ENCODE measurements at places on chromosomes 4 and X.

- DNase-seq, result no peak
Observed at GRCh38 chr4:158496030-158496741, 25.5 kb upstream of the RXFP1 start.

GRCh38 chr4:33104273-33104672 lies 2384.1 kb downstream of the PCDH7 start:
- peak; percentile 21 for DNase-seq

GRCh38 chr4:142351958-142352357 lies 494.1 kb downstream of the INPP4B start:
- no peak for DNase-seq

DNA sequence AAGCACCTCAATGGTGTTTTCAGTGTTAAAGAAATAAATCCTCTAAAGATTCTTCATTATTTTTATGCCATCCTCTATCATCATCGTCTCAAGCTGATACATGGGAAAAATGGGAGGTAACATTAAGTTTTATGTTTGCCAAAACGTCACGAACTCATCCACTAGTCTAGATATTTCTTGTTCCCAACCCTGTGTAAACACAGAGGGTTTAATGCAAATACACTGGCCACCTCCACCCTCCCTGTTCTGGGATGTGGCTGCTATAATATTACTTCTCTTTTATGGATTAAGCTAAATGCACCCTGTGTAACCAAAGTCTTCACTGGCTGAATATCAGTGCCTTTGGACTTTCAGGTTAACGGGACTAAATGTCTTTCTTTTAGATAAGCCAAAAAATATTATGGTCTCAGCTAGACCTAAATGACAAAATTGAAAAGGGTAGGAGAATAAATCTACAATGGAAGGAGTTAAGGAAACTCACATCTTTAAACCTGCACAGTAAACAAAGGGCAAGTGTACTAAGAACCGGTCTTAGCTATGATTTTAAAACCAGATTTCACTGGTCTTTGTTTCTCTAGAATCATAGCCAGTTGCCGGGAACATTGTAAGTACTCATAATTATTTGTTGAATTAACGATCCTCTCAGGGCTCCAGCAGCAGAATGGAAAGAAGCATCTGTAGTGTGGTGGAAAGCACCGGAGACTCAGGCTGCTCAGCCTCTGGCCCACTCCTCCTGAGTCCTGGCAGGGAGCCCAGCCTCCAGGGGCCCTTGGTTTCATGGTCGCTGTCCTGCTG lies 103.5 kb upstream of the NOCT start:
- no peak for DNase-seq

- peak; percentile 23 for DNase-seq
Observed at GRCh38 chr4:143531380-143531779, 17.9 kb downstream of the SMARCA5 start.

DNA sequence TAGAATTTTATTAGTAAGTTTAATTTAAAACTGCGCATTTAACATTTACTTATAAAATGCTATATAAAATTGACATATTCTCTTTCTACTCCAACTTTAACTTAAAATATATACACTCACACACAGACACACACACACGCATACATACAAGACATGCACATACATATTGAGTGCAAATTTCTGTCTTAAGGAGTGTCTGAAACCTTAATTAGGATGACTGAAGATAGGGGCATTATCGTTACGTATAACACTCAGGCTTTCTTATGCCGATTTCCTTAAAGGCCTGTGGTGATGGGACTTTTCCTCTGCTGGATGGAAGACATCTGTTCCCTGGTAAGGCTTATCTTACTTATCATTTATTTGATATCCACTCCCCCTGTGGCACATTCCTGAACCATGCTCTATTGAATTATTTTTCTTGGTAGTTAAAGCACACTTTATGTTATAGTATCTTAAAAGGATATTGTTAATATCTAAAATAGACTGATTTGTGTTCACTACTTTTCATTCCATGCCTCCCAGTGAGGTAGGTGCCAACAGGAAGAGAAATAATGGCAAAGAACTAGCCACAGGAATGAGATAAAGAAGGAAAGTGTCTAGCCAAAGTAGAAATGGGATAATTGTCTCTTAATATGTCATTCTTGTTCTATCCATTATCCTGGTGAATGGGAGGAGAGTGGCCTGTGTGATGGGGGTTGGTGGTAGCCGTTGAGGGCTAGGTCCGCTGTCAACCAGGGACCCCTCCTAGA lies 92.9 kb upstream of the GPRIN3 start:
- DNase-seq, result no peak

DNA sequence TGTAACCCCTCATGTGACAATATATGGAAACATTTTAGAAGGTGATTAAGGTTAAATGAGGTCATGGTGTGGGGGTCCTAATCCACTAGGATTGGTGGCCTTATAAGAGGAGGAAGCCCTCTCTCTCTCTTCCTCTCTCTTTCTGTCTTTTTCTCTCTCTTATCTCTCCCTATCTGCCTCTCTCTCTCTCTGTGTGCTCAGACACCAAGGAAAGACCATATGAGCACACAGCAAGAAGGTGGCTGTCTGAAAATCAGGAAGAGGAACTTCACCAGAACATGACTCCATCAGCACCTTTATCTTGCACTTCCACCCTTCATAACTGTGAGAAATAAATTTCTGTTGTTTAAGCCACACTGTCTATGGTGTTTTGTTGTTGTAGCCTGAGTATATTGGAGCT lies 1472.2 kb downstream of the PCDH7 start:
- DNase-seq, result no peak

- DNase-seq, result no peak
Observed at GRCh38 chrX:53044995-53045394, 3.6 kb upstream of the GPR173 start.

DNA sequence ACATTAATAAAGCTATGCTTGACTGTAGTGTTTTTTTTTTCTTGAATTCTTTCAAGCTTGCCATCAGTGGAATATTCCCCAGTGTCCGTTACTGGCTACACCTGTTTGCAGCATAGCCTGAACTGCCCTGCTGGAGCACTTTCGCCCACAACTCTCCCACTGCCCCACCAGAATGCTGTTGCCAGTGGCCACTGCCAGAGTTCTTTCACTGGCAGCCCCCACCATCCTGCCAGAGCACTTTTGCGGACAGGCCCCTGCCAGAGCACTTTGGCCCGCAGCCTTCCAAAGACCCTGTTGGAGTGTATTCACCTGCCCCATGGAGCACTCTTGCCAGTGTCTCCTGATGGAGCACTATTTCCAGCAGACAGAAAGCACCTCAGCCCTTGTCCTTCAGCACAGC lies 452.3 kb upstream of the GRID2 start:
- no peak for DNase-seq

DNA sequence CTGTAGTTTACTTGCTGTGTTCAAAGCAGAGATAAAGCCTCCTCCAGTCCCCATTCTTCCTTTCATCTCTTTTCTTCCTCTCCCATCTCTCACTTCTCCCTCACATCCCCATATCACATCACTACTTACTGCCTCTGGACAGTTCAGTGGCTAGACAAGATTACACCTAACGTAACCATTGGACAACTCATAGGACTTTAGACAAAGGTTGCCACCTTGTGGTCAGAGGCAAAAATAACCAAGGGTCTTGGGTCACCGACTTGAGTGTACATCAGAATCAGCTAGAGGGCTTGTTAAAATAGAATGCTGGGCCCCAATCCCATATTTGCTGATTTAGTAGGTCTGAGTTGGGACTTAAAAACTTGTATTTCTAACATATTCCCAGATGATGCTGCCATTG lies 109.3 kb upstream of the DGKK start:
- DNase-seq, result peak; percentile 47

GRCh38 chr4:86500527-86500926 lies 93.6 kb upstream of the PTPN13 start:
- DNase-seq, result no peak

DNA sequence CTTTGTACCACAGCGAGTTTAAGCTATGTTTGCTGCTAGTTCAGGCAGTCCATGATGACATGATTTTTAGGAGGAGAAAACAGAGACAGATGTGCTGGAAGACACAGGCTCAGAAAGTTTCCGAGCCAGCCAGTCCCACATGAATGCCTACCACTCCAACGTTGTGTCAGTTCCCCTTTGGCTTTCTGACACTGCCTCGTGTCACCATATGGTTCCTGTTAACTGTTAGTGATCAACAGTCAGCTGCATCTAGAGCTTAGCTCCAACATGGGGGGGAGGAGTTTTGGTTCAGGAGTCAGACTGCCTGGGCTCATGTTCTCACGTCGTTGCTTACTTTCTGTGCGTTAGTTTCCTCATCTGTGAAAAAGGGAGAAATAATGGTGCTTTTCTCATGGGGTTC lies 343.7 kb downstream of the MID1IP1 start:
- no peak for DNase-seq

DNA sequence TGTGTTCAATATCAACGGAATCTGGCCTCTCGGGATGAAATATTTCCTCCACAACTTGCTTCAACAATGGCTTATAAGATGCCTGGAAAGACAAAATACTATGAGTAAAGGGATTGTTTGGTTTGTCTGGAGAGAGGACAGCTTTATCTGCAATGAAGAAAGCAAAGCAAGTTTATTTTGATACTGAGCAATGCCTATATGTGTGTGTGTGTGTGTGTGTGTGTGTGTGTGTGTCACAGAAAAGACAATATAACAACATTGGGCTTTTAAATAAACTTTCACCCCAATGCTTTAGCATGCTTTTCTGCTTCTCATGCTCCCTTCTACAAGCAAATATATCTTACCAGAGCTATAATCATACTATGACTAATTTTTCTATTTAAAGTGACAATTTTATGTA lies 45.4 kb downstream of the RASL11B start:
- peak; percentile 31 for DNase-seq

DNA sequence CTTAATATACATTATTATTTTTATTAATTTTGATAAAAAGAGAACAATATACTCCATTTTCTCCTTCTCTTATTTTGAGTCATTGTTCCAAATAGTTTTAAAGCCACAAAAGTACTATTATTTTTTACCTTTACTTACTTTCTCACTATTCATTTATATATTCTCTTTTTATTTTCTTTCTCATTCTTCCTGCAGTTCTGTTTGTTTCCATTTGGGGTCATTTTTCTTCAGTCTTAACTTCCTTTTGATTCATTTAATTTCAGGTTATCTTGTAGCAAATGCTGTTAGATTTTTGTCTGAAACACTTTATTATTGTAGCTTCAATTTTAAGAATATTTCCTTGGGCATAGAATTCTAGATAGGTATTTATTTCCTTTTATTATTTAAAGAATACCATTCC lies 438.6 kb upstream of the EPHA5 start:
- DNase-seq, result no peak

DNA sequence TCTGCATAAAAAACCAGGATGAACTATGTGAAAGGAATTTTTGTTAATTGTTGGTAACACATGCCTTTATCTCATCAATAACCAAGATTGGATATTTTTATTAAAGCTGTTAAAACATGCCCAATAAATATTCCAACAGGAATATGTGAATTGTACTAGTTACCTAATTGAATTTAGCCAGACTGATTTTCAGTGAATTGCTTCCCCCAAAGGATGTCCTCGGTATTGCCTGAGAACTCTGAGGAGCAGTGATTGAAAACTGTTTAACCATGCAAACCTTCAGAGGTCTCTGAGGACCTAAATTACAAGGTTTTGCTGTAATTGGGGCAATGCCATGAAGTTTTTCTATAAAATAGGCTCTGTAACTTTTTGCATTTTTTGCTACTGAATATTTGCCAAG lies 66.6 kb downstream of the BLTP1 start:
- DNase-seq, result peak; percentile 7

DNA sequence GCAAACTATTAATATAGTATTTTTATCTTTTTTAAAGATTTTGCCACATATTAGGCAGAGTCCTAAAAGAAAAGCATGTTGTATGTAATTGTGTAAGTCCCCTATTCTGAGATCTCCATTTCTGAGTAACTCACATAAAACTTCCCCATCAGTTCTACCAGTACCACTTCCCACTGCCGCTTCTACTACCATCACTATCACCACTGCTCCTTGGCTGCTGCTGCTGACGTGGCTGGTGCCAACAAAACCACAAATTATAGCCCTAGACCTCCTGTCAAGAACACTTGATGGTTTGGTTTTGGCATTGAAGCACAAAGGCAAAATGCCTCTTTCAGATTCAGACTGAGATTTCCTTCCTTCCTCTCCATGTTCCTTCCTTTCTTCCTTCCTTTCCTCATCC lies 106.4 kb downstream of the MMRN1 start:
- DNase-seq, result no peak

GRCh38 chrX:131288738-131289511 lies at the start of gene IGSF1:
Gene IGSF1 (minus strand): TSS chrX:131289306. CDS start chrX:131286674, 2,632 bp downstream.
- peak; percentile 38 for DNase-seq

DNA sequence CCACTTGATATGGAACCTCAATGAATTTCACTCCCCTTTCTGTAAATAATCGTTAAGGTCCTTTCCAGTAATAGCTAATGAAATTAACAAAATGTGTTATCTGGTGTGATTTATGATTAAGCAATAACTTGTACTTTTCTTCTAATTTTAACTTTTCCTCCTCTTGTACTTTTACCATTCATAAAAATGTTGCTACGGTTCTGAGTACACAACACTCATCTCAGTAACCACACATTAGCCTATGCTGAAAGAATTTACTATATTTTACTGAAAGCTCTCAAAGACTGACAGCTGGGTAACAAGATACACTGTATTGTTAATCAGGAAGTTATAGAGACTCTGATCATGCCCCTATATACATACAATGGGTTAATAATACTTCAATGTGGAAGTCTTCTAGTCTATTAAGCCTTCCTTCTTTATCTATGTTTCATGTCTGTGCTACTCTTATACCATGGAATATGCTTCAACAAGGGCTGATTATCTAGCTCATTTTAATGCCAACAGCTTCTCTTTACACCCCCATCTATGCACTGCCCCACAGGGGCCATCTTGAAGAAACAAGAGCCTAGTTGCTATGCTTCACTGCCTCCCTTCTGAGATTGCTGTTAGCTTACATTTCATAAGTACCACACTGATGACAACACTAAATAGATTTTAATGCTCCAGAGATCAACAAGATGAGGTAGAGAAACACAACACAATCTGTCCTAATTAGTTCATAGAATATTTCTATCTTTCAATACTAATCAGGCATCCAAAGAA lies 39.1 kb downstream of the LAMP2 start:
- DNase-seq, result no peak

DNA sequence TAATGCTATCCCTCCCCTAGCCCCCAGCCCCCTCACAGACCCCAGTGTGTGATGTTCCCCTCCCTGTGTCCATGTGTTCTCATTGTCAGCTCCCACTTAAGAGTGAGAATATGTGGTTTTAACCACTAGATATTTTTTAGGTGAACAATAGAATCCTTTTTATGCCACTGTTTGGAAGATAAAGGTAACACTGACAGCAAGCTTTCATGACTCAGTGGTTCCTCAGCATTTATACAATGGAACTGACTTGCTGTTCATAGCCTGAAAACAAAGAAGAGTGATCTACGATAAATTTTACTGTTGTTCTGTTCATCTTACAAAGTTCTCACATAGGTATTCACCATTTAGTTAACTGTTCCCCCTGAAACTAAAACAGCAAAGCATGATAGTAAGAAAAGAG lies 147.8 kb downstream of the ARHGAP10 start:
- DNase-seq, result no peak

GRCh38 chr4:84379917-84380641 lies 119.0 kb downstream of the NKX6-1 start:
- peak; percentile 70 for DNase-seq

DNA sequence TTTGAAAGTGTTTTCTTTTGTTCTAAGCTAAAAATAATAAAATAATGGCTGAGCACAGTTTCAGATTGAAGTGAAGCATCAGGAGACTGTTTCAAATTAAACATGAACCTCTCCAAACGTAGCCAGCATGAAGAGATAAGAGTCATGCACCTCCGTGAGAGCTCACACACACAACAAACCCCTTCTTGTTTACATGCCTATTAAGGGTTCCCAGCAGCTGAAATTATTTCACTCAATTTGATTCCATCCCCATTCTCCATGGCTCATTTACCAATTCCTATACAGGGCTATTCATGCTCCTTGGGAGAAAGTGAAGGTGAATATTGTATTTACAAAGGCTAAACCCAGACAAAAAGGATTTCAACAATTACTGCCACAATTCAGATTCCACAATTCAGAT lies 954.1 kb upstream of the INTU start:
- no peak for DNase-seq
